ENCODE measurements at places on chromosomes 16 and 17.

GRCh38 chr17:5069724-5070123 is 8.5 kb upstream of the ZFP3 start:
- no peak for DNase-seq

GRCh38 chr17:42441371-42442195 is 17.1 kb upstream of the ATP6V0A1 start:
- no peak for DNase-seq

GRCh38 chr16:49781401-49781800 is 74.5 kb downstream of the ZNF423 start:
- DNase-seq = no peak

- DNase-seq = no peak
Measured at GRCh38 chr16:10878328-10878643, 1.3 kb downstream of the CIITA start.

- DNase-seq = peak; percentile 72
Measured at GRCh38 chr16:56911771-56912571, 20.0 kb upstream of the HERPUD1 start.

- no peak for DNase-seq
Measured at GRCh38 chr17:37840576-37840975, 83.6 kb upstream of the TBC1D3K start.

DNA sequence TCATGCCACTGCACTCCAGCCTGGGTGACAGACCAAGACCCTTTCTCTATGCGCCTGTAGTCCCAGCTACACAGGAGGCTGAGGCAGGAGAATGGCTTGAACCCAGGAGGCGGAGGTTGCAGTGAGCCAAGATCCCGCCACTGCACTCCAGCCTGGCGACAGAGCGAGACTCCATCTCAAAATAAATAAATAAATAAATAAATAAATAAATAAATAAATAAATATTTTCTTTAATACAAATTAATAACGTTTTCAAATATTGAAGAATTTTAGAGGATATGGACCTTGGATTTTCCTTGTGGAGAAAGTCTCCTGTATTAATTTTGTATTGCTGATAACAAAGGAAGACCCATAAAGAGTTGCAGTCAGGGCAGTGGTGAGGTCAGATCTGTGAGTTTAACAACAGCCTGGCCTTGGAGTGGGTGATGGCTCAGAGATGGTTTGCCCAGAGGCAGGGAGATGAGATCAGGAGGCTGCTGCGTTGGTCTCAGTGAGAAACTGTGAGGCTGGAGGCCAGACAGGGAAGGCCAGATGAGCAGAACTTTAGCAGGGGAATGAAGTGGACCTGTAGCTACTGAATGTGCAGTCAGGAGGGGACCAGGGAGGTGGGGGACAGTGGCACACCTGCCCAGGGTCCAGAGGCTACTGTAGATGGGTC is 4.4 kb upstream of the ASGR1 start:
- no peak for DNase-seq

DNA sequence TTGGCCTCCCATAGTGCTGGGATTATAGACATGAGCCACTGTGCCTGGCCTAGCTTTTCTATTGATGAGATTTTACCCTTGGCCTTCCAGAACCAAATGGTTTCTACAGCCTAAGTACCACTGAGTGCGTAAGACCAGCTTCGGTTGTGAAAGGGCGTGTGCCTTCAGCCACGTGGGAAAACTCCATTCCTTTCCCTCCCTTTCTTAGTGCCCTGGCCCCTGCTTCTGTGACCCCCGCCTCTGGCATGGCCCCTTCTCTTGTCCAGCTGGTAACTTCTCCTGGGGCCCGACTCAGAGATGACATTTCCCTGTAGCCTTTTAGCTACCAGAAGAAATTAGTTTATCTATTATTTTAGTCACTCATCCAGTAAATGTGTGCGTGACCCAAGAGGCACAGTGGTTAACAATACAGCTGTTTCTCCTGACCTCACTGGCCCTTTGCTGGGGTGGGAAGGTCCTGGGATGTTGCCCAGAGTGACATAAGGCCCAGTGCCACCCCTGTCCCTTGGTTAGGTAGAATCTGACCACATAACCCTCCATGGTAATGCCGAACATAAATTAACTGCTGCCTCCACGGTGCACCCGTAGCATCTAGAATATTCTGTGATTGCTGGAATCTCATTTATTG is 97.3 kb downstream of the PLCG2 start:
- no peak for DNase-seq

GRCh38 chr17:72474719-72475477 is 354.1 kb downstream of the SOX9 start:
- DNase-seq = no peak

DNA sequence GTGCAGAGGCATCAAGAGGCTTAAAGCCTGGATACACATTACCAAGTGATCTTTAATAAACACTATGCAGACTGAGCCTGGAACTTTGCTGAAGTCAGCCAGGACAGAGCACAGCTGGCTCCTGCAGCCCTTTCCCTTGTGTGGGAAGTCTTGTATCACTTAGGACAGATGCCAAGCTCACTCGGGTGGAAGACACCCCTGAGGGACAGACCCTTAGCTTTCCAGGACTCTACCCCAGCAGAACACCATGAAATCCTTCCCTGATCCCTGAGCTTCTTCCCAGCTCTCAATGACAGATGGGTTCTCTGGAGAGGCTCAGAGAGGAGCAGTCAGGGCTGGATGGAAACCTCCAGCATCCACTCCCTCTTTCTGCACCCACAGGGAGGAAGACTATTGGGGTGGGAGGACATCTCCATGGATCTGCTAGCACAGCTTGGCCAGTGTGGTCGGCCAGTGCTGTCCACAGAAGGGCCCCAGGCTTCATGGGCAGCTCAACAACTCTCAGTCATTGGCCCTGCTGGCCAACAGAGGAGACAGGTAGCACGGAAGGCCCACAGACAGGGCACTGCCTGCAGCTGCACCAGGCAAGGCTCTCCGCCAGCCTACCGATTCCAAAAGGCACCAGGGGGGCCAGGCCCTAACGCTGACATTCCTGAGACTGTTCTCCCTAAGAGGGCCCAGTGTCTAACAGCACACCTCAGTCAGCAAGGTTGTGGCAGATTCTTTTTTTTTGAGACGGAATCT is 15.9 kb downstream of the RAB5C start:
- no peak for DNase-seq

GRCh38 chr17:1162116-1162855 is 17.5 kb downstream of the ABR start:
- DNase-seq = no peak

Measured in NB4 (cell line).